Suppressor macrophage (primary cell): ENCODE measurements at places on chromosomes 6 and 20.

DNA sequence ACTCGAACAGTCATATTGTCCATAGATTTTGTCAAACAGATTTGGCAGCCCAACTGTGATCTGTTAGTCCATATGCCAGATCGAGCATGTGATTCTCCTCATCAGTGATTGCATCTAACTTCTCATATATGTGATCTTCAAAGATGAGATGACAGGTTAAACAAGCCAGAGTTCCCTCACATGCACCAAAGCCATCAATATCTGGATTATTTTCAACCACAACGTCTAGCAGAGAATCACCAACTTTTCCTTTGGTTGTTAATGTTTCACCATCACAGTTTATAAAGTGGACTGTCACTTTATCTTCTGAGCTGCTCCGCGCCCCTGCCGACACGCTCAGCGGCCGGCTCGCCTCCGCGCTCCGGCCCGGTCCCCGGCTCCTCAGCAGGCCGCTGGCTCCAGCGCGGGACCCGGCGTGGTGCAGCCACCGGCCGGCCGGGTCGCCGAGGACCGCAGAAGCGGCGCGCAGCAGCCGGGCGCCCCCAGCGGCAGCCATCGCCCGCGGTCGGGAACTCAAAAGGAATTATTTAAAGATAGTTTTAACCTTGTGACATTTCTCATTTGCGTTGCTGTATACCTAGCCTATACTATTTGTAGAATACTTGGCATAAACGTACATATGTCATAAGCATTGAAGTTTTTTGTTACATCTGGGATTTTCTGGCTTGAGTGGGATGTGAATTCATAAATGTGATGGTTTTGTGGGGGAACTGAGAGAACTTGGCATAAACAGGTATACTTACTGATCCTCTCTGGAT lies 40.1 kb upstream of the DYNLRB1 start:
- peak; percentile 78 for DNase-seq

DNA sequence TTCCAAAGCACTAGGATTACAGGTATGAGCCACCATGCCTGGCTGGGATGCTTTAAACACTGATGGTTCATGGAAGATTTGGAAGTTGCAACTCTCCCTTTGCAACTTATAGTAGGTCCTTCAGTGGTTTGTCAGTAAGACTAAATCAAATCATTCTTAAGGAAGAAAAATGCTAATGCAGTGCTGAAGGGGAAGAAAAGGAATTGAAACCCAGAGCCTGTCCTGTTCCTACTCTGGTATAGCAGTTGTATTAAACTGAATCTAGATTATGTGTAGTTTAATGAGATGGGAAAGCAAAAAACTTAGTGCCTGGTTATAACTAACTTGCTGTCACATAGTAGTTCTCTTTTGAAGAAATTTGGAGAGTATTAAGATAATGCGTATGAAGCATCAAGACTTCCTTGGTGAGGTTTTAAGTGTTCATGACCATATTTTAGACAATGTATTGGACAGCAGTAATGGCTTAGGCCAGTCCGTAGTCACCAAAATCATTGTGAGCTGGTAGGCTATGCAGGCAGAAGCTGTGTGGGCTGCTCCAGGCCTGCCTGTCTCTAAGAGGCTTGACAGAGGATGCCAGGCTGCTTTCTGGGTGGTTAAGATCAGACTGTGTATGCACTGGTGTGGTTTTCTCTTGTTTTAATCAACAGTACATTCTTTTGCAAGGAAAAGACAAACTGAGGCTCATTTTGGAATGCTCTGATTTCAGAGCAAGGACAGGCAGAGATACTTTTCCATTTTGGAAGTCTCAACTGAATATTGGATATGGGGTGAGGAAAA lies 14.0 kb downstream of the PAQR8 start:
- no peak for DNase-seq

GRCh38 chr6:6505111-6505510 lies 83.4 kb upstream of the LY86 start:
- DNase-seq = no peak

DNA sequence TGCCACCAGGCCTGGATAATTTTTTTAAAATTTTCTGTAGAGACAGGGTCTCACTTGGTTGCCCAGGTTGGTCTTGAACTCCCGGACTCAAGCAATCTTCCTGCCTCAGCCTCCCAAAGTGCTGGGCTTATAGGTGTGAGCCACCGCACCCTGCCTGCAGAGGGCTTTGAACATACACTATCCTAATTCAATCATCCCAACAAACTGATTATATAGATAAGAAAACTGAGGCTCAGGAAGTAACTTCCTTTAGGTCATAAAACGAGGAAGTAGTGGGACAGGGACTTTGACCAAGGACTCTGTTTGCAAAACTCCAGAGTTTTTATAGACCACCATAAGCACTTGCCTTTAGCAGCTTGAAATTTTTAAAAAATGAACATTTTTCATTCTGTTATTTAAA lies 5.0 kb upstream of the BANF2 start:
- DNase-seq = no peak

- DNase-seq = peak; percentile 22
Observed at GRCh38 chr6:111603040-111603439, 2.6 kb downstream of the TRAF3IP2 start.

- no peak for DNase-seq
Observed at GRCh38 chr20:10521068-10521831, 86.1 kb downstream of the SLX4IP start.
